CD4-positive, CD25-positive, alpha-beta regulatory T cell (primary cell): ENCODE measurements at places on chromosomes 11 and 22. TPM values are rescaled to one million over a fixed set of nuclear protein-coding genes. Genes with fewer than 3 reads are reported as not detected.

The DDTL gene
- total RNA-seq, result 4.4 TPM

The RGL4 gene
- total RNA-seq, result 22.1 TPM

The ROBO4 gene
- total RNA-seq, result 1.0 TPM

The SLC22A24 gene
- not detected for total RNA-seq

GRCh38 chr11:13534358-13534757 is 38.6 kb upstream of the PTH start:
- no peak for DNase-seq

GRCh38 chr11:106286881-106287504 is 209.5 kb downstream of the AASDHPPT start:
- no peak for DNase-seq

DNA sequence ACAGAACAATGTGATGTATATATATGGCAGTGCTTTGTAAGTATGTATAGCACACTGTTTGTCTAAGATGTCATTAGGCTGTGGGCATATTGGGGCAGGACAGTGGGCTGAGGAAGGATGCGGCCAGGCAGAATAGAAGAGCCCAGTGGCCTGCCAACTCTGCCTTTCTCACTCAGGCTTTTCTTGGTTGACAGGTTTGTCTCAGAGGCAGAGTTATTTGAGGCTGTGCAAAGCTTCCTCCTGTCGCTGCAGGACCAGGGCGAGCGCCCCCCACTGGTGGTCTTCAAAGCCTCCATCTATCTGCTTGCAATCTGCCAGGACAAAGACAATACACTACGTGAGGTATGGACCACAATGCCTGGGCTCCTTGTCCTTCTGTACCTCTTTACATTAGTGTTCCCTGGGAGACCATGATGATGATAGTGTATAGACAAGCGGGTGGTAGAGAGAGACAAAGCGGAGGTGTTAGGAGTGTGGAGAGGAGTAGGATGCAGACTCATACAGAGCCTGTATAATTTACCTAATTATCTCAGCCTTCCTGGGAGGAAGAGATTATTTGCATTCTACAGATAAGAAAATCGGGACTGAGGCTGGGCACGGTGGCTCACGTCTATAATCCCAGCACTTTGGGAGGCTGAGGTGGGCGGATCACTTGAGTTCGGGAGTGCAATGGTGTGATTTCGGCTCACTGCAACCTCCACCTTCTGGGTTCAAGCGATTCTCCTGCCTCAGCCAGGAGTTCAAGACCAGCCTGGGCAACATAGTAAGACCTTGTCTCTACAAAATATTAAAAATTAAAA is 37.3 kb upstream of the CCDC134 start:
- no peak for DNase-seq

GRCh38 chr22:32478994-32479393 is 4.4 kb downstream of the FBXO7 start:
- no peak for DNase-seq

DNA sequence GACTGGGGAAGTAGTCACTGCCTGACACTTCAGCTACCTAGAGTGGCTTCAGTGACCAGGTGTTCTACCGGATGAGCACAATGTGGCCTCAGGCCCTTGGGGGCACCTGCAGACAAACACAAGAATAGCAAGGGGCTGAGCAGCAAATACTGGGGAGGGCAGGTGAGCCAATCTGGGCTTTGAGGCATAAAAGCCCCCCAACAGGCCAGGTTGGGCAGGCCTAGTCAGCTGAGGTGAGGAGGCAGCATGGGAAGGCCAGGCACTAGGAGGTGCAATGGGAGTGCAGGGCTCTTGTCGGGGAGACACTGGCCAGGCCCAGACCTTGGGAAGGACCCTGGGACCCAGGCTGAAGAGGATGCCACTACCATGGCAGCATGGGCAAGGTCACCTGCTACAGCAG is 9.0 kb downstream of the UFD1 start:
- no peak for DNase-seq

GRCh38 chr11:65983589-65983987 is 18.4 kb downstream of the EIF1AD start:
- no peak for DNase-seq

- no peak for DNase-seq
Observed at GRCh38 chr22:31942091-31942490, 2.2 kb upstream of the YWHAH start.

- no peak for DNase-seq
Observed at GRCh38 chr22:17914474-17914873, 109.9 kb downstream of the MICAL3 start.

GRCh38 chr22:39627865-39628562 is 57.5 kb downstream of the CACNA1I start:
- no peak for DNase-seq

DNA sequence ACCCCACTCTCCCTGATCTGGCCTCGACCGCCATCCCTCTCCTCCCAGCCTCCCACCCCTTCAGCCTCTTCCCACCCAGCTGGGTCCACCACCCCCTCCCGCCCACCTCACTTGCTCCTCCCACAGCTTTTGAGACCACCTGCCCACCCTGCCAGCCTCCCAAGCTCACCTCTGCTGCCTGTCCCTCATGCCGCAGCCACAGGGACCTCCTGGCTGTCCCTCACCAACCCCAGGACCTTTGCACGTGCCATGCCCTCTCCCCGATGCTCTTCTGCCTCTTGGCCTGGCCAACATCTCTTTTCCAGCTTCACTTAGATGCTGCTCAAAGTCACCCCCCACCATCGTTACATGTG is 6.5 kb downstream of the PNPLA5 start:
- DNase-seq, result no peak

GRCh38 chr11:123601136-123601535 is 53.3 kb downstream of the SCN3B start:
- no peak for DNase-seq

GRCh38 chr11:25992294-25992693 is 339.6 kb upstream of the ANO3 start:
- DNase-seq, result no peak

DNA sequence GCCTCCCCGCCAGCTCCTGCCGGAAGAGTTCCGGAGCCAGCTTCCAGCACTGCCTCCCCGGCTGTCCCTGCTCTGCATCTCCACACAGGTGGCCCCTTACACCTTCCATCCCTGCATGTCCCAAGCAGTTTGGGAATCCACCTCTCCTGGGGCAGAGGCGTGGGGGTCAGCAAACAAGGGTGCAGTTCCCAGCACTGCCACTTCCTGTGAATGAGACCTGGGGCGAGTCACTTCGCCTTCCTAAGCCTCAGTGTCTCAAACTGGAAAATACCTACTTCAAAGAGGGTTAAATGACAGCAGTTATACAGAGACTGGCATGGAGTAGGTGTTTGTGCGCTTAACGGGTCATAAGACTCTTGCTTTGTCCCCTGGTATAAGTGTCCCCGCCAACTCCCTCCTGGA is 5.2 kb downstream of the CYTH4 start:
- no peak for DNase-seq

DNA sequence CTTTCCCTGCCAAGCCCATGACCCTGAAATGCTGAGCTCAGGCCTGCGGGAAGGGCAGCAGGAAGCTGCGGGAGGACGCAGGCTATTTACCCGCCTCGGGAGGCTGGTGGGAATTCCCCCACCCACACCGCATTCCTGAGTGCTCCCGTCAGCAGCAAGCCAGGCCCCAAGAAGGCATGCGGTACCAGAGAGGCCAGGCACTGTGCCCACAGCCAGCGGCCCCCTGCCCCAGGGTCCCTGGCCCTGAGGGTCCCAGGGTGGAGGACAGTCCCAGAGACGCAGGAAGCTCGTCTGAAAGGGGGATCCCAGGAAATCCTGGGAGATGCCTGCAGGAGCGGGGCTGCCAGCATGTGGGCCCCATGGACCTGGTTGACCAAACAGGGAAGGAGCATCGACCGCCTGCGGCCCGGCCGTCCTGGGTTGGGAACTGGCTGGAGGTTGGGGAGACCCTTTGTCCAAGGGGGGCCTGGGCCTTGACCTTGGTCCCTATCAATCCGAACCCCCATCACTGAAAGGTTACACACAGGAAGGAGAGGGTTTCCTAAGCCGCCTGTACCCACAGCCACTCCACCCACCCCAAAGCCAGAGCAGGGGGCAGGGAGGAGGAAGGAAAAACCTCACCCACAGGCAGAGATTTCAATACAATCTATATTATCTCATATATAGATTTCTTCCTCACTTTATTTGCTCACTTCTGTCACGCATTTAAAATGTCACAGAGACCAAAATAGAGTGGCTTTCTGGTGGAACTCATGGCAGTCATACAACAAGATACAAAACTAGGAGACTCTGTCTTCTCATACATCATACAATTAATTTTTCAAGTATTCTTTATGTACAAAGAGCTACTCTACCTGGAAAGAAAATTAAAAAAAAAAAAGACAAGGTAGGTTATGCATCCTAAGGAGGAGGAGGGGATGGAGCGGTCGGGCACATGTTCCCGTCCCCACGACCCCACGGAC is 17.1 kb downstream of the MAFF start:
- peak; percentile 21 for DNase-seq

GRCh38 chr11:120747850-120748814 is 236.6 kb downstream of the GRIK4 start:
- DNase-seq, result no peak

- DNase-seq, result no peak
Observed at GRCh38 chr11:14336507-14337503, 22.2 kb downstream of the RRAS2 start.

DNA sequence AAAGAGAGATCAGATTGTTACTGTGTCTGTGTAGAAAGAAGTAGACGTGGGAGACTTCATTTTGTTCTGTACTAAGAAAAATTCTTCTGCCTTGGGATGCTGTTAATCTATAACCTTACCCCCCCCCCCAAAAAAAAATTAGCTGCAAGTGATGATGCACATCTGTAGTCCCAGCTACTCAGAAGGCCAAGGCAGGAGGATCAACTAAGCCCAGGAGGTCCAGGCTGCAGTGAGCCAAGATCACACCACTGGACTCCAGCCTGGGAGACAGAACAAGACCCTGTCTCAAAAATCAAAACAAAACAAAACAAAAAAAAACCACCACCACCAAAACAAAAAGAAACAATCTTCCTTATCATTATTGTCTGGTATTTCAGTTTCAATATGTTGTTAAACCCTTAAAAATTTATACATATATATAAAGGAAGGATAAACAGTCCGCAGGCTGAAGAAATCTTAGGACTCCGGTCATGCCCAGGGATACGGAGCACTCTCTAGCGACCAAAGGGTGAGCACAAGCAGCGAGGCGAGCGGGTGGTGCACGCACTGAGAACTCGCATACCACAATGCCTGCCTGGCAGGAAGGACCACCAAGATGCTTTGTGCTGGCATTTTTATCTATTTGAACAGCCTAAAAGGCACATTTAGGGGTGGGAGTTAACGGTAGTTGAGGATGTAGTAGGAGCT is 6.4 kb downstream of the POLDIP3 start:
- DNase-seq, result no peak
